Forelimb muscle (tissue), 1 donor: ENCODE measurements at places on chromosomes 13 and 19.

DNA sequence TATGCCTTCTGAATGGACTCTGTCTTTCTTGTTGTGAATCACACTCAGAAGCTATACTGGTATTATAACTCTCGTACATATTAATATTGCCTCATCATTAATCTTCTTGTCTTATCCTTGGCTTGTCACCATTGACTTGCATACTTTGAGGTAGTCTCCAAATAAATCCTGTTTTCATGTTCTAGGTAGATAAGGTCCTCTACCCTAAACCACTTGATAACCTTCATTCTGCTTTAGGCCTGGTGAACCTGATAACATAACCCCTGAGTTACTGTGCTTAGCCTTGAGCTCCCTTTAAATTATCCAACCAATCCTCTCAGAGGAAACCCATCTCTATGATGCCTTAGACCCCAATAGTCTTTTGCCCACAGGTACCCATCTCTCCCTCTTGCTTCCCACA lies 1162.3 kb downstream of the SLITRK1 start:
- DNase-seq: no peak

DNA sequence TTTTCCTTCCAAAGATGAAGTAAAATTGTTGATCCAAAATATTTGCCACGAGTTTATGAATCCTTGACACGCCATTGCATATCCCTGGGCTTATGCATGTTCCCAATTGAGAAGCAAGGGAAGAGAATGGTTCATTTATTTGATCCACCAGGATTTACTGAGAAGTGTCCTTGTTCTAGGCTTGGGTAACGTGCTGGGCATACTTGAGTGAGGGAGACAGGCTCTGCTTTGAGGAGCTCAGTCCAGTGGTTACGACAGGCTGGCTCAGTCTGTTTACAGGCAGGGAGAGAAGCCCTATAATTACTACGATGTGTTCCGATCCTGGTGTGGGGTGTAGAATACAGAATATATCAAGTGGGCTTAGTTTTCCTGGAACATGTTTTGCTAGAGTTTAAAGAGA lies 6.3 kb upstream of the PNMA8C start:
- no peak for DNase-seq

DNA sequence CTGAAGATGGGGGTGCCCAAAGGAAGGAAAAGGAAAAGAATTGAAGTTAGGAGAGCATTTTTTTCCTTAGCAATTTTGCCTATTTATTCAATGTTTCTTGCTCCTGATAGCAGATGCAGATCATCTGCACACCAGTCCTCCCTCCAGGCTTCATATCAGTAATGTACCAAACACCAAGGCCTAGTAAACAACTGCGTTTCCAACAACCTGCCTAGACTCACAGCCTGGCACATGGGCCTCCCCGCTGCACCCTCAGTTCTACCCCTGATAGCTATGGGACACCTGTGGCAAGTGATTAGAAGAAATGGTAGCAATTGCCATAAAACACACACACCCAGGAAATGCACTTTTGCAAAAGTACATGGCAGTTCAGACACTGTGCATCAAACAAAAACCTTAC lies 30.4 kb upstream of the HMGB1 start:
- DNase-seq: no peak

GRCh38 chr13:100506154-100506553 lies 82.4 kb downstream of the GGACT start:
- no peak for DNase-seq

DNA sequence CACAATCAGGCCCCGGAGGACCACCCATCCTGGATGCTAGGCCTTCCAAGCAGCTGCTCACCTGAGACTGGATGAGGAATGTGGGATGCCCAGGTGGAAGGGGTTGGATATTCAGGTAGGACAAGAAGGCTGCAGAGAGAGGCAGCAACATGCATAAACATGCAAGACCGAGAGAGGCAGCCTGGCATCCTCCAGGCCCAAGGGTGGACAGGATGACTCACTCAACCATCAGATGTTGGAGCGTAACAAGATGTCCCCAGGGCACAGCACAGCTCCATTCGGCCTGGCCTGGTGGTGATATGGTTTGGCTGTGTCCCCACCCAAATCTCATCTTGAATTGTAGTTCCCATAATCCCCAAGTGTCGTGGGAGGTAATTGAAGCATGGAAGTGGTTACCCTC lies 10.0 kb upstream of the CABP5 start:
- no peak for DNase-seq

- DNase-seq: no peak
Measured at GRCh38 chr13:46288570-46289259, 77.0 kb downstream of the LRRC63 start.

DNA sequence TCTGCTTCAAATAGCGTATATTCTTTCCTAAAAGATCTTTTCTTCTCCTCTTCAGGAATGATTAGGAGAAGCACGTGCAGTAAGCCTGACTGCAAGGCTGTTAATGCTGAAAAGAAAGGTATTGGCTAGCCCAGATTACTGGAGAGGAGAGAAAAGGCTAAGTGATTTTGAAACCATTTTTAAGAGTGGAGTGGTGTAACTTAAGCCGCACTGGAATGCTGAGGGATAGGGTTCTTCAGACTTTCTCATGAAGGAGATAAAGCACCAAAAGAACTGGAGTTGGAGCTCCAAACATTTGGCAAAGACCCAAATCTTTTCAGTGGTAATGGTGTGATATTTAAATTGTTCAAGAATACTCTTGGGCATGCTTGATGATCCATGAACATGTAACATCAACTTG lies 388.3 kb downstream of the COG6 start:
- DNase-seq: no peak

- no peak for DNase-seq
Measured at GRCh38 chr19:42441049-42441445, 1.7 kb downstream of the CXCL17 start.

GRCh38 chr13:113029487-113030258 lies 60.7 kb downstream of the MCF2L start:
- no peak for DNase-seq

DNA sequence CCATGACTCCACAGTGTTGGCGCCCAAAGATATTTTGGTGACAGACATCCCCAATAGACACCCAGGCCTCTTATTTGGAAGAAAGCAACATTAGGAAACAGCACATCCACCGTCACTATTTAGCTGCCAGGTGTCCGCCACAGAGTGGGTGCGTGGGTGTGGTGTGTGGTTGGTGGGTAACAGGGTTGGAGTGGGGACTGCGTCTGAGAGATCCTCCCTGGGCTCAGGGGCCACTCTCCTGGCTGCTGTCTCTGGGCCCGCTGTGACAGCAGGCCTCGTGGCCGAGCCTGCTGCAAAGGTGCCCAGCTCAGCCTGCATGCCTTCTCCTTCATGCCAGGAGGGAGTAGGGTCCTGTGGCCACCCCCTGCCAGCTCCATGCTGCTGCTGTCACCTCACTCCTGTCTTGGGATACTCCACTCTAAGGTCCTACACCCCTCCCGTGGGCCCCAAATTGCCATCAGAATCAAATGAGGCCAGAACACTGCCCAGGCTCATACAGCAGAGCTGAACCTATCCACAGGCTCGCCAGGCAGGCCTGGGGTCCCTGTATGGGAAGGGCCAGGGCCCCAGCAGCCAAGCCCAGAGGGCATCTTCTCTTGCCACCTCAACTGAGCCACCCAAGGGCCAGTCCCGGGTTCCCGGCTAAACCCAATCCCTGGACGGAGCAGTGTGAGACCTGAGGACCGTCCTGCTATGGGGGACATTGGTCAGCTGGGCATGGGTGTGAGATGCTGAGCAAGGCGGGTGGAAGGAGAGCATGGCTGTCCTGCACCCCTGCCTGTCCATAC lies 24.7 kb upstream of the TIMM44 start:
- DNase-seq: no peak

- no peak for DNase-seq
Measured at GRCh38 chr19:56712611-56713276, 41.2 kb upstream of the ZNF835 start.

- DNase-seq: no peak
Measured at GRCh38 chr19:4709440-4710280, 14.0 kb downstream of the DPP9 start.

GRCh38 chr13:26310470-26310869 lies 56.5 kb downstream of the CDK8 start:
- DNase-seq: no peak

- peak; percentile 19 for DNase-seq
Measured at GRCh38 chr19:9971166-9971897, 35.0 kb upstream of the OLFM2 start.

DNA sequence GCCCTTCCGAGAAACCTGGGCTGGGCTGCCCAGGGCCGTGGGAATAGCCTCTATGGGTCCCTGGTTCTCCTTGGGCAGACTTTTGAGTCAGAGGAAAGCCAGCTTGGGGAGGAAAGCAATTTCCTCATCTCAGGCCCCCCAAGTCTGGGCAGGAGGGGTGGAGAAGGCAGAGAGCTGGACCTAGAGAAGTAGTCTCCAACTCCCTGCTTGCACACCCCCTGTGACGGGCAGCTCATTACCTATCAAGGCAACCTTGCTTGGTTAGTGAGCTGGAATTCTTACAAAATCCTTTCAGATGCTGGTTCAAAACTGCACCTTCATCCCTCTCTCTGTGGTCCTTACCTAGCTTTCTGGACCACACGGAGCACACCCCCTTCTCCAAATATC lies 33.9 kb downstream of the ACTL9 start:
- DNase-seq: no peak

DNA sequence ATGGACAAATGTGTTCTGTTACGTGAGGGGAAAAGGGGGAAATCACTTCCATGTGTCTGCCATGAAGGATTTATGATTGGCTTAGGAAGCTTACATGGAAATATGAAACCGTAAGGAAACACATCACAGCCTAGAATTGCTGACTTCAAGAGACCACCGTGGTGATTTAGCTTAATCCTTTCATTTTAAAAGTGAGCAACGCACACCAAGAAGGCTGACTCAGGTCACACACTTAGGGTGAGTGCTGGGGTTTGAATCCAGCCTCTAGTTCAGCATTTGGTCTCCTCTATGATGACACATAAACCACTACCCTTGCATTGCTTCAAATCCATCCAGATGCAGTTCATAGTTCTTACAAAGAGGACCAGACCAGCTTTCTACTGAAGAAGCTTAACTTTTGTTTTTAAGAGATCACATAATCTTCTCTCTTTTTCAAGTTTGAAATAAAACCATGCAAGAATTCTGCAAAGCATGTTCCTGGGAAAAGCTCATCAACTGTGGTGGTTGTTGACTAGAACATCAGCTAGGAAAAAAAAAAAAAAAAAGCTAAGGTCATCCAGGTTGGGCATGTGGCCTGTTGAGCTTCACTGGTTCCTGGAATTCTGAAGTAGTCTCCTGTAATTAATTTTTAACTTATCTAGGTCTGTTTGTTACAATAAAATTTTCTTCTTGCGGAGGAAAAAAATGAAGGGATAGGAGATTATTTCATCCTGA lies 60.2 kb upstream of the KL start:
- no peak for DNase-seq

GRCh38 chr13:89784161-89784809 lies 1563.2 kb upstream of the MIR17HG start:
- no peak for DNase-seq

GRCh38 chr13:94859278-94859691 lies 146.9 kb upstream of the SOX21 start:
- DNase-seq: peak; percentile 20

GRCh38 chr19:8046569-8047165 lies 5.9 kb upstream of the CCL25 start:
- no peak for DNase-seq

DNA sequence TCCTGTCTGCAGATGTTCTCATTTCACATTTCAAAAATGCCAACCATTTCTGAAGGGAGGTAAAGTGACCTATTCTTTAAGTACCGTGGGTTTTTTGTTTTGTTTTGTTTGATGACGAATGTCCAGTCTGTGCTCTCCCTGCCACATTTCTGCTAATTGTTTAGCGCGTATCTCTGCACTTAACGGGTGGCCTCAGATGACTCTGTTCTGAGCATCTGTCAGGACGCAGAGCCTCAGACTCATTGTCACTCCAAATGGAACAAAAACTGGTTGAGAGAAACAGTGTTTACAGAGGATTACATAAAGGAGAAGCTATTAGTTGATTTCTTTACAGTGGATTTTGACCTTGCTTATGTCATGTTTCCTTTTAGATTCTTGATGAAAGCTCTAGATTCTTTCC lies 23.7 kb downstream of the TPP2 start:
- DNase-seq: no peak

- no peak for DNase-seq
Measured at GRCh38 chr19:30235946-30236345, 136.2 kb upstream of the ZNF536 start.

- no peak for DNase-seq
Measured at GRCh38 chr13:63435667-63436324, 2020.1 kb upstream of the PCDH20 start.

GRCh38 chr13:30856005-30856790 lies 49.9 kb upstream of the MEDAG start:
- no peak for DNase-seq

GRCh38 chr13:20160306-20161274 lies at the start of gene GJA3:
Gene GJA3 (minus strand): TSS chr13:20161052. CDS start chr13:20143288, 17,764 bp downstream.
- DNase-seq: no peak

DNA sequence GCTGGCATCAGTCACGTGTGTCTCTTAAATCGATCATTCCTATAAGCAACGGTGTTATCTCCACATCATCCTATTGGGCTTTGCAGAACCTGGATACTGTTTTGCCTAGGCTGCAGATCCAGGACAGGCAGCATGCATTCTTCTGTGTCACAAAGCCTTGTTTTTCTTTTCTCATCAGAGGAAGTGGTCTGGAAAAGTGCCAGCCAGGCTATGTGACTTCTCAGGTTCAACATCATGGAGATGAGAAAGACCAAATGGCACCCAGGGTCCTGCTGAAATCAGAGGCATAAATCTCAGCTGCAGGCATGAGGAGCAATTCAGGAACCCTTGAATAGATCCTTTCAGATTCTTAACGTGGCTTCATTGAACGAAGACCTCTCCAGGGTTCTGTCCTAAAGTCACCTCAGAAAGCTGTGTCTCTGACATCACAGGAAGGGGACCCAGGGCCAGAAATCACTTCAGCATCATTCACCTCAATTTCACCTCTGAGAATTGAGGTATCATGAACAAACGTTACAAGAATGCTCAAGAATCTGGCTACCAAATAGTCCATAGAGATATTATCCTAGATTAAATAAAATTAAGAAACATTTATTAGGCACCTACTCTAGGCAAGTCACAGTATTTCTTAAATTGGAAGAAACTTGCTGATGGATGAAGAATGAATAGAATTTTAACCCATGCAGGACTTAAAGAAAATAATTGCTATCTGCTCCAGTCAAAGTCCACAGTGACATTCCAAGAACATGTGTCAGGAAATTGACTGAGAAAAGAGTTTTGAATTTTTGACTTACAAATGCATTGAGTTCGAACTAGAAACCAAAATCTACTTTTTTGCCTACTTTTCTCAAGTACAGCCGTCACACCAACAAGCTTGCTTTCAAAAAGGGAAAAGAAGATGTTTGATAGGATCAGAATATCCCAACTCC lies 124.1 kb downstream of the COG6 start:
- no peak for DNase-seq
